Stomach (tissue), 19 donors: ENCODE measurements at places on chromosomes 2 and 18.
A peak's percentile ranks its signal among the peaks of the same experiment; 100 is the strongest.

- peaks cover 16% of the 10 kb centered on the region for H3K27me3 ChIP-seq
- peak overlapping the region; percentile 63 for H3K4me3 ChIP-seq
- peaks cover 51% of the 10 kb centered on the region for H3K4me1 ChIP-seq
- peak overlapping the region; percentile 73 for H3K27ac ChIP-seq
- no peaks in the 10 kb centered on the region for H3K36me3 ChIP-seq
- DNase-seq, result peak; percentile 30
Observed at GRCh38 chr2:71455741-71456569, 2.6 kb downstream of the DYSF start.

DNA sequence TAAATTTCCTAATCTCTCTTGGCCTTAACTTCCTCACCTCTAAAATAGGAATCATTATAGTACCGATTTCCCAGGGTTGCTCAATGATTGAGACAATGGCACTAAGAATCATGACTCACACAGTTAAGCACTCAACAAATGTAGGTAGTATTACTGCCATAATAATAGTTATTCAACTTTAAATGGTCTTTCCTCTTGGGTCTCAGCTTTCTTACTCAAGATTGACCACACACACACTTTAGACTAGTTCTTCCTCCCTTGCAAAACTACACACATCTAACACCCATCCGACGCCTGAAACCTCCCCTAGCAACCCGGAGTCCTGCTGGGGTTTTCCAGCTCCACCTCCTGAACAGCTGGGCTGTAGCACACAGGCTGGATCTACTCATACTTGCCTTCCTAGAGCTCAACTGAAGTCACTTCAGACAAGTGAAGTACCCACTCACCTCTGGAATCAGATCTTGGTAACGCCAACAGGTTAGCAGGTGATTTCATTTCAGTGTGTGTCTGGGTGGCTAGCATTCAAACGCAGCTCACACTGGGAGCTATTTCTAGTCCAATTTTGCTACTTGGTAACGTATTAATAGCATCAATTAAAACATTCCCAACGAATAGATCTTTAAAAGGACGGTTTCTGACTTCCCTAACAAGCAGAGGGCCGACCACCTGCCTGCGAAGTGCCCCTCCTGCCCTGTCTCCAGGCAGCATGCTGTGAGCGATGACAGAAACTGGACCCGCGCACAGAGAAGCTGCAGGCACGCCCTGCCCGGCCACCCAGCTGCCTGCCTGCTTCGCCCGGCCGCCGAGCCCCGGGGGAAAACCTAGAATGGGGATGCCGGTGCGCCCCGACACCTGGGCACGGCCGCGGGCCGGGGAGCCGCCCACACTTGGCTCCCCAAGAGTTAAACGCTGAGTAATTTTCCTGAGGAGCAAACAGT is 1.1 kb downstream of the UXS1 start:
- peak; percentile 51 for DNase-seq
- H3K36me3 ChIP-seq, result no peaks in the 10 kb centered on the region
- H3K27ac ChIP-seq, result peak overlapping the region; percentile 94
- H3K4me1 ChIP-seq, result peaks cover 34% of the 10 kb centered on the region

- H3K4me3 ChIP-seq, result no peak overlapping the region
- no peak for DNase-seq
- H3K27me3 ChIP-seq, result no peaks in the 10 kb centered on the region
- no peaks in the 10 kb centered on the region for H3K36me3 ChIP-seq
- no peak overlapping the region for H3K27ac ChIP-seq
Observed at GRCh38 chr2:11509657-11510360, 24.0 kb upstream of the GREB1 start.

DNA sequence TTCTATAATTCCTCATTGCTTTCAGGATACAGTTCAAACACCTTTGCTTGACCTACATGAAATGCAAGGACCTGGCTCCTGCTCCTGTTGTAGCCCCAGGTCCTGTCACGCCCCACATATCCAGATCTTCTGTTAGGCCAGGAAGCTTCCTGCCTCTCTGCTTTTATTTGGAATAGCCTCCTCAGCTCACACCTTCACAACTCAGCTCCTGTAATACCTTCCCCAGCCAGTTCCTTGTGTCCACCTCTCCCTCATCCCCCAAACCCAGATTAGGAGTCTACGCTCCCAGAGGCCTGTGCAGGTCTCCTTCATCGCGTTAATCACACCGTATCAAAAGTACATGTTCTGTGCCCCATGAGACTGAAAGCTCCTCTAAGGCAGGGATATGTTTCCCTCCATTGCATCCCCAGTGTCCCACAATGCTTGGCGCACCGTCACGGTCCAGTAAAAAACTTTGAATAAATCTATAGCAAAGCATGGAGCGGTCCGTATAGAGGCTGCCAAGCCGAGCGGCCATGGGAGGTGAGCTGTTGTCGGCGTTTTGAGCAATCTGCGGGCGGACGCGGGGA is 371 bp downstream of the MDH1B start:
- peak overlapping the region; percentile 89 for H3K4me3 ChIP-seq
- peaks cover 19% of the 10 kb centered on the region for H3K4me1 ChIP-seq
- peak overlapping the region; percentile 94 for H3K27ac ChIP-seq
- no peaks in the 10 kb centered on the region for H3K36me3 ChIP-seq

DNA sequence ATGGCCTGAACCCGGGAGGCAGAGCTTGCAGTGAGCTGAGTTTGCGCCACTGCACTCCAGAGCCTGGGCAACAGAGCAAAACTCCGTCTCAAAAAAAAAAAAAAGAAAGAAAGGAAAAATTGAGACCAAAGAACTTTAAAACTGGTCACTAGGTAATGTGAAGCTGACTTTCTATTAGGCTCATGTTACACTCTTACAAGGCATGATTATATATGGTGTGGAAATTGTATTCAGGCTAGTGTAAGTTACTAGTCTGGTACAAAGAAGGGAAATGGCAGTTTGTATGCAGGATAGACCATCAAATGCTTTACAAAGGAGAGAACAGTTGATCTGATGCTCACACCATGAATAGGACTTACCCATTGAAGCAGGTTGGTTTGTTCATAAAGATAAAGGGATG is 35.4 kb upstream of the ARMC9 start:
- DNase-seq, result no peak
- H3K4me1 ChIP-seq, result peaks cover 16% of the 10 kb centered on the region
- no peaks in the 10 kb centered on the region for H3K27me3 ChIP-seq
- no peak overlapping the region for H3K4me3 ChIP-seq
- peak overlapping the region; percentile 50 for H3K27ac ChIP-seq
- H3K36me3 ChIP-seq, result peaks cover 10% of the 10 kb centered on the region
